GM19239 (cell line): ENCODE measurements at places on chromosomes 3 and 15.

GRCh38 chr3:29447946-29448627, 167.2 kb downstream of the RBMS3 start:
- no peak for DNase-seq

DNA sequence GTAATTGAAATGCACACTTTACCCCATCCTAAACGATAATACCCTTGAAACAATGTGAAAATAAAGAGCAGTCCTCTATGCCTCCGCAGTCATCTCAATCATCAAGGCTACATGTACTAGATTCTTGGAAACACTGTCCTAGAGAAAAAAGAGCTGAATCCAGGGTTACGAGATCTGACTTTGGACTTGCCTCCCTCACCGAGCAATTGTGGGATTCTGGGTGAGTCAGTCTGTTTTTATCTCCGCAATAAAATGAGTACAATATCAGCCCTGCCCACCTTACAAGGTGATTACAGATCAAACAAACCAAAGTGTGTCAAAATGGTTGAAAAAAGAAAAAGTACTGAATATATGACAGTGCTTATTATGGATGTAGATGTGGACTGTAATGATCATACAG, 152.3 kb upstream of the SNTN start:
- DNase-seq: no peak

DNA sequence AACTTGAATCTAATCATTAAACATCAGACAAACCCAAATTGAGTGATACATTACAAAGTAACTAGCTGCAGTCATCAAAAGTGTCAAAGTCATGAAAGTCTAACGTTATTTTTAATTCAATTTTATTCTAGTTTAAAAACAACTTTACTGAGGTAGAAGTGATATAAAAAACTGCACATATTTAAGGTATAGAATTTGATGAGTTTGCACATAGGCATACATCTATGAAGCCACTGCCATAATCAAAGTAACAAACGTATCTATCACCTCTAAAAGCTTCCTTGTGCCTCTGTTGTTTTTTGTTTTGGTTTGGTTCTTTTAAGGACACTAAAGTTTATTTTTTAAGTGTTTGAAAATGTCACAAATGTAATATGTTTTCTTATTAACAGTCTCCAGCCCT, 130.9 kb downstream of the DLG1 start:
- DNase-seq: no peak

- DNase-seq: no peak
Measured at GRCh38 chr15:49831206-49831965, 210.5 kb downstream of the DTWD1 start.

- DNase-seq: no peak
Measured at GRCh38 chr3:159739969-159740368, 248.7 kb upstream of the IL12A start.

GRCh38 chr15:91047545-91048199, 25.3 kb upstream of the VPS33B start:
- DNase-seq: no peak

GRCh38 chr3:50260942-50261441, 8.0 kb upstream of the SEMA3B start:
- DNase-seq: no peak

GRCh38 chr3:25338158-25338725, 89.8 kb upstream of the RARB start:
- DNase-seq: no peak
